ENCODE measurements at places on chromosomes 7 and 10. TPM values are rescaled to one million over a fixed set of nuclear protein-coding genes. Genes with fewer than 3 reads are reported as not detected.

DNA sequence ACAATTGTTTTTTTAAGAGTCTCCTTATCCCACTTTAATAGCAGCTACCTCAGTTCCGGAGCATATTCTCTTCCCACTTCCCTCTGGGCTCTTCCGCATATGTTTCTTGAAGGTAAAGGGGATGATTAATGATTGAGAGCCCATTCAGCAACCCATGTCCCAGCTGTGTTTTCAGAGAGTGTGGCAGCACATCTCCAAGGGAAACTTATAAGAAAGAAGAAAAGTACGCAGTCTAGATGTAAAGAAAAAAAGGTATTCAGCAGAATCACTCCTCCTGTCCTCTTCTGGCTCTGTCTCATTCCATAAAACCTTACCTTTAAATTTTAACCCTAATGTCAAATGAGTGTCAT, 9.7 kb upstream of the ANKRD7 start:
- no peak for DNase-seq

Gene PLAU
- 7.8 TPM for total RNA-seq

Gene ECHS1
- 70.5 TPM for total RNA-seq

- no peak for DNase-seq
These were observed 12.0 kb upstream of the MARVELD1 start for GRCh38 chr10:97701438-97702069.

DNA sequence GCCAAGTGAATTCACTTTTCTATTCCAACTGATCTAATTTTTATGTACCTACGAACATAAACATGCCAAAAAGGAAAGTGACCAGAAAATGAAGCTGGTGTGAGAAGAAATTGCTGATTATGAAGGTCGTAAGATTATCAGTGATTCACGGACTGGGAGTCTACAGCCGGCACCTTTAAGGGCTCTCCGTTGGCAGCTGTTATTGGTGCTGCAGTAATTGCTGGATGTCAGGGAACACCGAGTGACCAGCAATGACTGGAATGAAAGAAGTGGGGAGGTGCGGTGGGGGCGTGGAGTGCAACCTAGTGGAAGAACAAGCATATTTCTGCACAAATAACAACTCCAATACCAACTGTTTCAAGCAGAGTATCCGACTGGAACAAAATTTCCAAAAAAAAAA, 109.8 kb upstream of the TARP start:
- DNase-seq: no peak

Gene GDF2
- total RNA-seq: not detected

DNA sequence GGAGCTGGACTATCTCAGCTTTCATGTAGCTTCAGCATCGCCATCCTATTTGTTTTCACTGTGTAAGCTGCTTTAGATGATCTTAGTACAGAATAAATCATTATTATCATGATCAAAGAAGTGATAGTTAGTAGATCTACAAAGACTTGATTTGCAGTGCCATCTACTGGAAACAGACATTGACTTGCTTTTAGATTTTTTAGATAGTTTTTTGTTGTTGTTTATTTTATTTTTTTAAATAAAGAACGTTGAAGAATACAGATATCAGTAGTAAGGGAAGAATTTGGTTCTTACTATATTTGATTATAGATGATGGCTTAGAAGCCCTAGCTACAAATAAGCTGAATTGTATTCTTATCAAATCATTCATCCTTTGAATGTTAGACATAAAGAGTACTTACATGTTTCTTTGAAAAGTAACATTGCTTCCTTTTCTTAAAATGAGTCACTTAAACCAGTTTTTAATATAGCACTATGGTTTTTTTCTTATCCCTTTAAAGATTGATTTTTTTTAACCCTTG, 6.3 kb upstream of the SFMBT2 start:
- DNase-seq: no peak

DNA sequence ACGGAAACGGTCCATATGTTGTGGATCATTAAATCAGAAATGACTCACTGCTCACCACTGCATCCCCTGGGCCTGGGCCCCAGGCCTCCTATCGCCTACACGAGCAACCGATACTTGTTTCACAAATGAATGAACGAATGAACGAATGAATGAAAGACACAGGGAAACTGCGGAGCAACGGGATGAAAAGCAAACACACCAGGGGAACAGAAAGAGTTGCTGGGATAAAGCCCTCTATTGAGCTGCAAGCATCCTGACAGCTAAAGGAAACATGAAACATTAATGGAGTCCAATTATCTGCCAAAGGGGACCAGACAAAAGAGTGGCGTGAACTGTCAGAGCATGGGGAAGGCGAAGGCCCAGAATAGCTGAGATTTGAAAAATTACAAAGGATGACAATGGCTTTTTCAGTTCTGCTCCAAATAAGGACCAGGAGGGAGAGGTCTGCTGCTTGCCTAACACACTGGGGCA, 92.1 kb downstream of the GRB10 start:
- DNase-seq: no peak

GRCh38 chr10:113115556-113115955, 165.5 kb downstream of the TCF7L2 start:
- DNase-seq: no peak

GRCh38 chr7:46357290-46357689, 436.2 kb upstream of the IGFBP3 start:
- no peak for DNase-seq

Gene AGAP9
- 12.2 TPM for total RNA-seq
